Fibroblast of the aortic adventitia (primary cell): ENCODE measurements at places on chromosomes 2 and 18. TPM values are rescaled to one million over a fixed set of nuclear protein-coding genes. Genes with fewer than 3 reads are reported as not detected.

- no peak for DNase-seq
Observed at GRCh38 chr2:129758784-129759471, 220.5 kb upstream of the RAB6C start.

DNA sequence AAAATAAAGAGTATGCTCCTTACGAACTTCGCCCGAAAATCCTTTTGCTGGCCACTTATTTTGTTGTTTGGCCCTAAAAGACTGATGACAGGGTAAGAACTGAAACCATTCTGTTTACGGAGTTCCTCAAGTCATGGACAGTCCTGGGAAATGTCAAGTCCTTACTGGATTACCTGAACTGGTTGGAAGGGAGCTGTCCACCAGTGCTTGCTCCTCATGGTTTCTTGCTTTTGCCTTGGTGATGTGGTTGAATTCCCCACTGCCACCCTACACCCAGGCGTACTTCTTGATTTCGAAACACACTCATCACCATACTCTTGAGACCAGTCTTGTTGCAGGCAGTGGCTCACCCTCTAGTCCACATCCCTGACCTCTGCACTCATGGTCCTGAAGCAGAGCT, 49.1 kb upstream of the CHMP1B start:
- DNase-seq = no peak

The DNAH6 gene
- total RNA-seq = under 0.01 and 0.49 TPM in 2 replicates

DNA sequence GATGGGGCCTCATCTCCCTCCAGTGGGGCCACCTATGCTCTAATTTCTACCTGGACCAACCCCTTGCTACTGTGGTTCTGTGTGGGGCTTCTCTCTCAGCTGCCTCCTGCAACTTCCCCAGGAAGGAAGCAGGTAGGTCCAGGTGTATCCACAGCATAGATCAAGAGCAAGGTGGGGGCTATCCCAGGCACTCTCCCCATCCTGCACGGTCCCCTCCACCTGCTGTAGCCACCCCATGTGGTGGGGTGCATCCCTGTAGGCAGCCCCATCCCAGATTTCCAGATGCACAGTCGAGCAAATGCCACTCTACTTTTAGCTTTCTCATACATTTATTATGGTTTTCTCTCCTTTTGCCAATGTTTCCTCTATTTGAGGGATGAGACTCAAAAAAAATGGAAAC, 156.1 kb downstream of the FBXO15 start:
- no peak for DNase-seq

The CFC1 gene
- total RNA-seq = not detected in 2 replicates

The TGFBRAP1 gene
- total RNA-seq = 7.0 and 17.7 TPM in 2 replicates

The CUL3 gene
- total RNA-seq = 75.7 and 192 TPM in 2 replicates

The HJURP gene
- total RNA-seq = 1.1 and 34.9 TPM in 2 replicates

GRCh38 chr2:136957044-136957443, 191.7 kb downstream of the THSD7B start:
- no peak for DNase-seq

DNA sequence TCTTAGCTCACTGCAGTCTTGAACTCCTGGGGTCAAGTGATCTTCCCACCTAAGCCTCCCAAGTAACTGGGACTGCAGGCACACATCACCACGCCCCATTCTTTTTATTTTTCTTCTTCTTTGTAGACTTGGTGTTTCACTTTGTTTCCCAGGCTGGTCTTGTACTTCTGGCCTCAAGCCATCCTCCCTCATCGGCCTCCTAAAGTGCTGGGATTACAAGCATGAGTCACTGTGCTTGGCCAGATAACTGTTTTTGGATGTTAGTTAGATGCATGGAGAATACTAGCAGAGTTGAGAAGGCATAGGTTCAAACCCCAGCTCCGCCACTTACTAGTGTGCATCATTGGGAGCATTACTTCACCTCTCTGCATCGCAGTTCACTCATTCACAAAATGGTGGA, 88.3 kb downstream of the TXNL1 start:
- DNase-seq = peak; percentile 47

- DNase-seq = no peak
Observed at GRCh38 chr2:64957109-64957903, 31.9 kb upstream of the SLC1A4 start.

The SLC4A3 gene
- total RNA-seq = 2.5 and 14.7 TPM in 2 replicates

GRCh38 chr18:44594799-44595467, 85.8 kb upstream of the SETBP1 start:
- DNase-seq = peak; percentile 93

The IL1RL1 gene
- total RNA-seq = 4.9 and 8.2 TPM in 2 replicates

The PDCD1 gene
- total RNA-seq = not detected in 2 replicates

- peak; percentile 87 for DNase-seq
Observed at GRCh38 chr2:239264838-239265651, 135.8 kb downstream of the HDAC4 start.

DNA sequence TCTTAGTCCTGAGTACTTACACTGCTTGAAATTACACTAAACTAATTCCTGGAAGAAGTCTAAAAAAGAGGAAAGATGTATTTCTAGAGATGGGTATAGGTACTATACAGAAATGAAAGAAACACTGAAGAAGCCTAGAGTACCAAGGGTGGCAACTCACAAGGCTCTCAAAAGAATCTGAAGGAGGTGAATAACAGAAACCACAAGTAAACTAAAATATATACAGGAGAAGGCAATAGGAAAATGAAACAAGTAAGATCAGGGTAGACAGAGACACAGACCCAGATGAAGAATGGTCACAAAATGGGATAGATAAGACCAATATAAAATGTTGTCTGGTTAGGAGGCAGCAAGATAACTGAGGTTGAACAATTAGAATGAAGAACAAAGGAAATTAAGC, 59.9 kb downstream of the USP37 start:
- DNase-seq = no peak

The SULT1C2 gene
- total RNA-seq = 0.27 and 2.6 TPM in 2 replicates

The LIPG gene
- 2.7 and 3.2 TPM in 2 replicates for total RNA-seq

DNA sequence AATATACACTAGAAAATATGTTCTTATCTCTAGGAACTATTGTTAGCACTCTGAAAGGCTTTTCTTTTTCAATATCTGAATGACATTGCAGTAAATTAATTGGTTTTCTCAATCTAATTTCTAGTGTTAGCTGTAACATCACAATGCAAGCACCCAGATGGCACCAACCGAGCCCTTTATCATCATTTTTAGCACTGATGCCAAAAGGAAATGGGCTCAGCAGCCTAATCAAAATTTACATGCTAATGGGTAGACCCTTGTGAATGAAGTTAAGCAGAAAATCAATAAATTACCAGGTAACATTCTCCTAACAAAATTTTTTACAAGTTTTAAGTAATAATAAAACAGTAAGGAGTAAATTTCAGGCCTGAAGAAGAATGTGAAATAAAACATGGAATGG, 53.5 kb upstream of the PGAP1 start:
- no peak for DNase-seq

- DNase-seq = no peak
Observed at GRCh38 chr2:110124038-110124825, 8.6 kb upstream of the MALL start.

The KLHL30 gene
- 0.09 and 0.33 TPM in 2 replicates for total RNA-seq

- no peak for DNase-seq
Observed at GRCh38 chr18:79928563-79928960, 22.9 kb downstream of the SLC66A2 start.

The LIMS4 gene
- total RNA-seq = 4.7 and 6.1 TPM in 2 replicates

The NRBP1 gene
- total RNA-seq = 40.1 and 118 TPM in 2 replicates

The CHAC2 gene
- total RNA-seq = 0.57 and 9.7 TPM in 2 replicates

The TXNDC2 gene
- 0.16 and 0.27 TPM in 2 replicates for total RNA-seq

DNA sequence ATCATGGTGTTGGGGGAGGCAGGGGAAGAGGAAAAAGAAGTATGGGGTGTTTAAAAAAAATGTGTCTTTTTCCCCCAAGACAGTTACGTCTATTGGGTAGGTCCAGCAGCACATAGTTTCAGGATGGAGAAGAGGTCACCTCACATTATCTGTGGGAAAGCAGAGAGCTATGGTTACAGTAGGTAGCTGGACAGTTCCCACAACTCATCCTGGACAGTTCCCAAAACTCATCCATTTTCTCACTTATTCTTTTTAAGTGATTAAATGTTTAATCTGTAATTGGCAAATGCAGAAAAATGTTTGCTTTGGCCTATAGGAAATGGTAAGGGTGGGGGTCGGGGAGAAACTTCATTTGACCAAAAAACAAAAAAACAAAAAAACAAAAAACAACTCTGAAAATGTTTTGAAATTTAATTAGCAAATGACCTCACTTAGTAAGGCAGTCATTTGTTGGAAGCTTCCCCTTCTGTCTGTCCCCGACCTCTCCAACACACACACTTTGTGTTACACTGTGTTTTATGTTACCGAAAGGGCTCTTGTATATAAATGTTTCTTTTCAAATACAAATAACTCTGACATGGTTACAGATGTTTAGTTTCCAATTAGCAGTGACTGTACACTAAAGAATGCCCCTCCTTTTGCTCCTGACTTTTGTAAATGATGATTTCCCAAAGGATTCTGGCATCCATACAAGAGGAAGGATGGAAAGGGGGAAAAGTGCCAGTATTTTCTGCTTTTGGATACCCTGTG, 173.3 kb upstream of the ZFP36L2 start:
- DNase-seq = peak; percentile 94
